Stimulated activated CD8-positive, alpha-beta memory T cell treated with anti-CD3 and anti-CD28 coated beads, Interleukin-2, amount 100 ng/mL, for 1 hour (primary cell): ENCODE measurements at places on chromosomes 5 and 9.

DNA sequence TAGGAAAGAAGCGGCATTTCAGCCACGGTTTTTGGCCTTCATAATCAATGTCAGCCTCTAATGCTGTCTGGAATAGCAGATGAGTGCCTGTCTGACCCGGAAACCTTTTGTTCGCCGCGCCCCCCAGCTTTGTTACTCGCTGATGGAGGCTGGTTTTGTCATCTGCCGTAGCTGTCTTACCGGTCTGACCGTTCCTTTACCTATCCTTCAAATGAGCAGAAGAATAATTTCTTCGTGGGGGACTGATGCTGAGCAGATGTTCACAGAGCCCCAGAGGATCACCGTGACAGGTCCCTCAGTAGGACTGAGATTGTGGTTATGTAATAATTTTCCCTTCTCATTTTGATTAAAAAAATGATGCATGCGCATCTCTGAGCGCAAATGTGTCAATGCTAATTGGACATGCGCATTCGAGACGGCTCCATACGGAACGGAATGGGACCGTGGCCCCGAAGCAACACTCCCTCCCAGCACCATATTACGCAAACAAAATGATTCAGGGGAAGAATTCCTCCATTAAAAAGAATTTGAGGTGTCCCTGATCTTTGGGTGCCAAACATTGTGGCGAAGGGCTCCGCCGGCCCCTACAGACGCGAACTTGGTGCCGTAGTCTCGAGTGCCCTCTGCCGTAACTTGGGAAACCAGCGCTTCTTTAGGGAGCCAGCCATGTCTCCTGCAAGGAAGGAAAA, 27.6 kb downstream of the TLX3 start:
- DNase-seq = no peak

DNA sequence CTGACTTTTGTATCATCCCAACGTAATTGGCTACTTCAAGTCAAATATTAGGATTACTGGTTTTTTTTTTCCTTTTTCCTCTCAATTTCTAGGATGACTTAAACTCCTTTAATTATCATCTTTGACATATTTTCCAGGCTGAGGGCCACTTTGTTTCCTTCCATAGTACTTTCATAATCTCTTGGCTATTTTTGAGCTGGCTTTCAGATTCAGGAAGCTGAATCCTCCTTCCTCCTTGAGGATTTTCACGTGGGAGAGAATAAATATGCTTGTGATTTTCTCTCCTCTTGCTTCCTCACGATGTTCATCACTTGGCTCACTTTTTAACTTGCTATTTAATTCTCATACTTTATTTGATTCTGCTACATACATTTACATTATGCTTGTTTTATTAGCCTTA, 88.1 kb downstream of the ITGA1 start:
- DNase-seq = no peak

- DNase-seq = no peak
These were observed 383.4 kb downstream of the KIAA0825 start for GRCh38 chr5:94234987-94235386.

DNA sequence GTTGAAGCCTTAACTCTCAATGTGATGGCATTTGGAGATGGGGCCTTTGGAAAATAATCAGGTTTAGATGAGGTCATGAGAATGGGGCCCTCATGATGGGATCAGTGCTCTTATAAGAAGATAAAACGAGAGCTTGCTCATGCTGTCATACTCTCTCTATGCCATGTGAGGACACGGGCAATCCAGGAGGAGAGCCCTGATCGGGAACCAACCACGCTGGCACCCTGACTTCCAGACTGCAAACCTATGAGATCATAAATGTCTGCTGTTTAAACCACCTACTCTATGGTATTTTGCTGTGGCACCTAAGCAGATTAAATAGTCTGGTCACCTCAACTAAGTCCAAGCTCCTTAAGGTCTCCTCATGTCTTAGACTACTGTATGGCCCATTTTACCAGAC, 10.0 kb downstream of the HMGCS1 start:
- DNase-seq = no peak

- no peak for DNase-seq
These were observed 63.5 kb downstream of the C9orf50 start for GRCh38 chr9:129557192-129558036.

DNA sequence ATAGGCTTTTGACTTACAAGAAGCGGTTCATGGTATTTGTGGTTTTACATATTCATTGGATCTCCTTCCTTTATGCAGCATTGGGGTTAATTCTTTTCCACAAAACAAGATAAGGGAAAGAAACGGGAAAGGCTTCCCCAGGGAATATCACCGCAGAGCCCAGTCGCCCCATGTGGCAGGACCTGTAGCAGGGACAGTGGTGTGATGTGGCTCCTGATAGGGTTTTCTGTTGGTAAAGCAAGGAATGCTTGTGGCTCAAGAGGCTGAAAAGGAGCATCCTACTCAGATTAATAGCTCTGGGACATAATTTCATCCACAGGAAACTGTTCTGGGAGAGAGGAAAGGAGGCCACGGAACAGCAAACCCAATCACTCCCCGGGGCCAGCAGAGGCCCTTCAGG, 699.9 kb downstream of the MTRR start:
- no peak for DNase-seq

DNA sequence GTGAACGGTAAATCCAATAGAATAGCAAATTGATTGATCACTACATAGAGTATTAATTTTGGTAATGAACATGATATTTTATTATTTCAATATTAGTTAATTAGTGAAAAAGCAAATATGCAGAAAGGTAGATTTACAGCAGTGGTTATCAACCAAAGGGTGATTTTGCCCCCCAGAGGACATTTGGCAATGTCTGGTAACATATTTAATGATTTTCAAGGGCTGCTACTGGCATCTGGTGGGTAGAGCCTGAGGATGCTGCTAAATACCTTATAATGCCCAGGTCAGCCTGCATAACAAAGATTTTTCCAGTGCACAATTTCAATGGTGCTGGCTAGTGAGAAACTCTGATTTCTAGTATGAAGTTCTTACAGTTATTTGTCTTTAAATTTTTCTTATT, 1313.7 kb downstream of the PTPRD start:
- no peak for DNase-seq

GRCh38 chr5:146667633-146668272, 151.8 kb upstream of the GPR151 start:
- DNase-seq = no peak
